Stimulated activated CD4-positive, alpha-beta T cell treated with anti-CD3 and anti-CD28 coated beads, Interleukin-12 subunit alpha, Interleukin-12 subunit beta, amount 100 ng/mL, for 24 hours (primary cell): ENCODE measurements at places on chromosomes 12 and 14.

GRCh38 chr14:44720707-44721106, 213.6 kb upstream of the FSCB start:
- DNase-seq: no peak

- no peak for DNase-seq
Observed at GRCh38 chr14:102882226-102882906, 40.1 kb upstream of the AMN start.

DNA sequence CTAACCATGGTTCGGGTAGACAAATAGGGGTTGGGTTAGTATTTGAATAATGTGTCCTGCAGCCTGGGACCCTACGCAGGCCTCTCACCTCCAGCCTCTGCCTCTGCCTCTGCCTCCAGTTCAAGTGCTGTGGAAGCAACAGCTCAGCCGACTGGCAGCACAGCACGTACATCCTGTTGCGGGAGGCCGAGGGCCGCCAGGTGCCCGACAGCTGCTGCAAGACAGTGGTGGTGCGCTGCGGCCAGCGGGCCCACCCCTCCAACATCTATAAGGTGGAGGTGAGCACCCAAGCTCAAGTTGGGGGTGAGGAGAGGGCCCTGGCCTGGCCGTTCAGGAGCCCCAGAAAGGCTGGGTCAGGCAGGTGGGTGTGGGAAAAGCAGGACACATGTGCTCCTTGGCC, 55.9 kb downstream of the TSPAN11 start:
- no peak for DNase-seq

DNA sequence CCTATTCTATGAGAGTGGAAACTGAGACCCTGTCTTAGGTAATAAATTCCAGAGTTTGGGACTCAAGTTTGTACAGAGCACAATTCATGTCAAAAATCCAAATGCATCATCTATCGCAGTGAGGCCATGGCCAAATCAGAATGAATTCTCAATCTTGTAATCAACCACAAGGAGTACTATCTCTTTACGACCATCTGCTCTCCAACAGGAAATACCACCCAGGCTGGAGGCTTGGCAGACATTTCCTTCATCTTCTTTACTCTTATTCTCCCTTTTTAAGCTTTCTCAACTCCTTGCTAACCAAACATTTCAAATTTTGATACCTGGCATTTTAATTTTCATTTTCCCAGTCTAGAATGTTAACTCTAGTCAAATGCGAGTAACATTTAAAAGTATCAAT, 32.7 kb upstream of the RNU6-7 start:
- no peak for DNase-seq

- no peak for DNase-seq
Observed at GRCh38 chr14:37034410-37035285, 137.8 kb downstream of the SLC25A21 start.

DNA sequence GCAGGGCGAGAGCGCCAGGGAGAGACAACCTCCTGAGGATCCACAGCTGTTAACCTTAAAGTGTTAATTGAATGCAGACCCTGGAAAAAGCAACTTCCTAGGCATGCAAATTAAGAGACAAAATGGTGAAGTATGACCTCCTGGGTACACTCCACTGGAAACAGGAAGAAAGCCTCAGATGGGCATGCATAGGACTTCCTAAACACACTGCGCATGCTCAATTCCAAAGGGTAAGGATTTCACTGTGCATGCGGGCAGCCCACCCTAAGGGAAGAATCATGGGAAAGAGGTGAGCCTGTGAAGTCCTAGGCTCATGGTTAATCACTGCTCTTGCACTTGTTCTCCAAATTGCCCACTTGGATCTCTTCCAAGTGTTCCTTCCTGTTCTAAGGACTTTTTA, 80.5 kb upstream of the CAPRIN2 start:
- no peak for DNase-seq

- DNase-seq: no peak
Observed at GRCh38 chr12:109730306-109731145, 16.9 kb downstream of the FAM222A start.
